GM20000 (cell line): ENCODE measurements at places on chromosomes 2 and 18.

DNA sequence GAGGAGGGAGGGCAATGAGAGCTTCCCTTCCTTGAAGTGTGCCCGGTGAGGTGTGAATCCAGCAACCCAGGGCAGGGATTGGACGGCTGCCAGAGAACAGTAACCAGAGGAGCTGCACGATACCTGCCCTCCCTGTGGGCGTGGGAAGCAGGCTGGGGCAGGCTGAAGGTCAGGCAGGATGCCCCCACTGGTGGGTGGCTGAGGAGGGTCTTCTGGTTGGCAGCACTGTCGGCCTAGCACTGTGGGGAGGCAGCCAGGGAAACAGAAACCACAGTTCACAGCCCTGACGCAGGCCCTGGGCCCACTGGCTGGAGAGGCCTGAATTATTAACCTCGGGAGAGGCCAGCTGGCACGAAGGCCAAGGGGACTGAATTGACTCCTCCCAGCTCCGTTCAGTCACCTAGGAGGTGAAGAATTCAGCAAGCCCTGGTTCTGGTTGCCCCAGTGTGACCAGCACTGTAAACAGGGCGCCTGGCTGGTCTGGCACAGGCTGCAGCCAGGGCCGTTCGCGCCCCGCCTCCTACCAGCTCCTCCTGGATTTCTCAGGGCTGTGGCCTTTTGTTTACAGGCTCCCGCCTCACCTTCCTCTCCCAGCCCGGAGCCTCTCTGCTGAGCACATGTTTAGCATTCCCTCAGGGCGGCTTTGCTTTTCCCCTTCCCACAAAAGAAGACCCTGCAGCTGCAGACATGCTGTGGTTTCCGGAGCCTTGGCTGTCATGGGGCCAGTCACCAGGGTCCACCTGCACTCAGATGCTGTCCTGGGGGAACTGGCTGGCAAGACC, 97.8 kb downstream of the B3GNT2 start:
- no peak for DNase-seq

DNA sequence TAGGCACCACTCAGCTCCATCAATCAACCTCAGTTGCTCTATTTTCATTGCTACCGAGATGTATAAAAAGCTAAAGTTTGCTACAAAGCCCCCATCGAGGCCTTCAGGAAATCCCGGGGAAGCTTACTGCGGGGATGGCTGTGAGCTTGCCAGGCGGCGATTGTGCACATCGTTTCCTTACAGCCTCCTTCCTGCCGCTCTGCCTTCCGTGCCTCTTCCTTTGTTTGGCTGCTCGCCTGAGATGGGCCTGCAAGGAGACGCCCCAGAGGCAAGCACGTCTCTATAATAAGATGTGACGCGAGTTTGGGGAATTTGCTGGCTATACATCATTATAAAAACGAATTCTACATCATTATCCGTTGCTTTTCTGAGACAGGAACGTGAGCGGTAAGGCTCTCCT, 41.6 kb downstream of the DHRS9 start:
- no peak for DNase-seq

DNA sequence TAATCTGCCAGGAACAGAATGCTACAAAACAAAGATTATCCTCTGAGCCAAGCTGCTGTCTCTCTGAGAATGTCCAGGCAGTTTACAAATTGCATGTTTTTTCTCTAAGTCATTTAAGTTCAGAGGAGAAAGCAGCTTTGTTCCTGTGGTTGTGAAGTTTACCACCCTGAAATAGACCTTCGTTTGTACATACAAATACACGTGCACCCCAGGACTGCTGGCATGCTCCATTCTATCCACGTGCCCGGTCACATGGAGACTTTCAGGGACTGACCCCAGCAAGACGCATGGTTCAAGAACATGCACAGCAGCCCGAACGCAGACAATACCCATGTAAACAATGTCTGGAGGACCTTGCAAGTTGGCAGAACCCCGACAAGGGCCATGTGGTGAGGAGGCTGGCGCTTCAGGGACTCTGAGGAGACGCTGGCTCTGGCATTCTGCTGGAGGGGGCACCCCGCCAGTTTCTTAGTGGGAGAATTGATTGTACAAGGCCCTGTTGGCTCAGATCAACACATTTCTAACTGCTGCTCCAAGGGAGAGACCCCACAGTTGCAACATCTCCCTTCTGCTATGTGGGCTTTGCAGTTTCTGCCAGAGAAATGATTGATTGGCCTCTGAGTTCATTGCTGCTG, 33.3 kb downstream of the FAM178B start:
- DNase-seq, result no peak

DNA sequence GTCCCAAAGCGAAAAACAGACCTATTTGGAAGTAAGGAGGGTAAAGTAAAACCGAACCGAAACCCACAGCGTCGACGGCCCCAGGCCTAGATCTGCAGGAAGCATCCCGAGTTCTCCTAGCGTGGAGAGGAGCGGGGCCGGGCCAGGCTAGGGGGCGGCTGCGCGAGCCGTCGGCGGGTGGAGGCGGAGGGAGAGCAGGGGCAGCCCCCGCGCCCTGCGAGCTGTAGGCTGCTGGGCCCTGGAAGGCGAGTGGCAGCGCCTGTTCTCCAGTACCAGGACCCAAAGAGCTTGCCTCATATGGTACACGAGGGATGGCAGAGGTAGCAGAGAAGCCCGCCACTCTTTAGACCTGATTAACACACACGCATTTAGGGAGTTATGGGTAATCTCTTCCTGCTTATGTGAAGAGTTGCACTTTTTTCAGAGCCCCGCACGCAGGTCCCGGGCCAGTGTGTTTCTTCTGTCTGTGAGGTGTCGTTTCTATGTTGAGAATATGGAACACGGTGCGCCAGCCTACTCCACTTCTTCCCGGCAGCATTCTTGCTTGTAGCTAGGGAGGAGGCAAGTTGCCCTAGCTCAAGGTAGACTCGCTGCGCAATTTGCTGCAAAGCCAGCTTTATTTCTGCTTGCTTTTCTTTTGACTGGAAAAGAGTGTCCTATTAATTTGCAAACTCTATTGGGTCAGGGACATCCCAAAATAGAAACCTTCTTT, 71.1 kb downstream of the ARHGEF33 start:
- DNase-seq, result no peak

DNA sequence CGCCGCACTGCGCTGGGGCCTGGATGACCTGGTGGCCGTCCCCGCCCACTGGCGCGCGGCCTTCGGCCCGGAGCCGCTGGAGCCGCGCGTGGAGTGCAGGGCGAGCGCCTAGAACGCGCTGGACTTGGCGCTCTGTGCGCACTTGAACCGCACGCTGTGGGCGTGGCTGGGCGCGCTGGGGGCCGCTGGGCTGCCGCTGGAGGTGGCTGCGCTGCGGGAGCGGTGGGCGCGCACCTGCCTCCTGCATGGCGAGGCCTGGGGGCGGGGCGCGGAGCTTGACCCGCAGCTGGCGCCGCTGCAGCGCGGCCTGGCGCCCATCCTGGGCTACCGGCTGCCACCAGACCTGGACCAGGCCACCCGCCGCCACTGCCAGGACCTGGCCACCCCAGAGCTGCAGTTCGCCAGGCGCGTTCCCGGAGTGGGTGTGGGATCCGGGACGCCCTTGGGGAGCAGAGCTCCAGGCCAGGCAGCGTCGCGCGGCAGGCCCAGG, 9.9 kb downstream of the AQP12B start:
- no peak for DNase-seq

DNA sequence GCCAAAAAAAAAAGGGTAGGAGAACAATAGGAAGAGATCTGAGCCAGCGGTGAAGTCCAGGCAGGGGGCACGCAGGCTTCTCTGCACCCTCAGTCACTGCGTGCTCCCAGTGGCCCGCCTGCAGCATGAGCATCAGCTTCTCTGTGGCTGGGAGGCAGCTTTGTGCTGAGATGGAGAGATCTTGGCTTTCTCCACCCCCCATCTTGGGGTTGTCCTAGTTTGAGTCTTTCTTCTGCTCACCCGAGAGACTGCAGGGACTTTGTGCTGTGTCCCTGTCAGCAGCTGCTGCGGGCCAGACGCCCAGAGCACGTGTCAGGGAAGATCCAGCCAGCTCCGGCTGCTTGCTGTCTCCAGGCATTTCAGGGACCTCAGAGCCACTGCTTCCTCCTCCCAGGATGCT, 20.3 kb downstream of the TRAPPC12 start:
- no peak for DNase-seq

DNA sequence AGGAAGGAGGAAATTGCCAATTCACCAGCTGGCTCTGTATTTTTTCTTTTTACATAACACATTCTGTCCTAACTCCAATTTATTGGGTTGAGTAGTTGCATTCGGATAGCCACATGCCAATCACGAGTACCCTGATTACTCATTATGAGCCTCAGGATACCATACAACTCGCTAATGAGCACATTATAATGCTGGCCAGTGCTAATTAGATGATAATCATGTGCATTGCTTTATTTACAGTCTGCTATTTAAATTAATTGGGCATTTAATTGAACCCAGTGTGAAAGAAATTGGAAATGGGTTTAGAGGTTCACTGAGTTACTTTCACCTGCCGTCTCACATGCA, 15.2 kb downstream of the G6PC2 start:
- no peak for DNase-seq
